BJ (cell line): ENCODE measurements at places on chromosomes 12 and 14. TPM values are rescaled to one million over a fixed set of nuclear protein-coding genes. Genes with fewer than 3 reads are reported as not detected.
A peak's percentile ranks its signal among the peaks of the same experiment; 100 is the strongest.

DNA sequence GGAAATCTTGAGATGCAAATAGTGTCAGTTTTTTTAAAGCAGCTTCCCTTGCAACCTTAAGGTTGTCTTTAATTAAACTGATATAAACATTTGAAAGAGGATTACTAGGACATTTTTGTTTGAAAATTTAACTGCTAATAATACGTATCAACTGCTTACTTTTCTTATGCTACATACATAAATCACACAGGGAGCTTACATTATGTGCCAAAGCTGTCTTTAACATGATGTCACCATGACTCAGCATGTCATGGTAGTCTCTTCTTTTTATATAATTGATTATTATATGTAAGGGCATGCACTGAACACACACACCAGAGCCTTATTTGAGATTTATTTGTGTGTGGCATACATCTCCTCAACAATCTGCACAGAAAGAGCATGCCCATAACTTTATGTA lies 63.0 kb upstream of the PTHLH start:
- no peak for DNase-seq

DNA sequence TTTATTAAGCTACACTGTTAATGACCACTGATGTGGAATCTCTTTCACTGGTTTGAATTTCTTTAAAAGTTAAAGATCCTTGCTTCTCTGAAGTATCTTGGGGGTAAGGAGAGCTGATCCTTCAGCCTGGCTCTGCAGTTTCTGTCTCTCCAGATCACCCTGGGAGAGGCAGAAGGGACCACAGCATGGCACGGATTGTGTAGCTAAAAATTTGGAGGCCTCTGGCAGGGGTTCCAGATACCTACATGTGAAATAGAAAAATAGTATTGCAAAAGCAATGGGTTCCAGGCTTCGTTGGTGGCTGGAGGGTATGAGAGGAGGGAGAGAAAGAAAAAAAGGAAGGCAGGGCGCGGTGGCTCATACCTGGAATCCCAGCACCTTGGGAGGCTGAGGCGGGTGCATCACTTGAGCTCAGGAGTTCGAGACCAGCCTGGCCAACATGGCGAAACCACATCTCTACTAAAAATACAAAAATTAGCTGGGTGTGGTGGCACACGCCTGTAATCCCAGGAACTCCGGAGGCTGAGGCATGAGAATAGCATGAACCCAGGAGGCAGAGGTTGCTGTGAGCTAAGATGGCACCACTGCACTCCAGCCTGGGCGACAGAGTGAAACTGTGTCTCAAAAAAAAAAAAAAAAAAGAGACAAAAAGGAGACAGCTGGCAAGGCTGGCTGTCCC lies 3.4 kb downstream of the CHST11 start:
- no peak for DNase-seq

DNA sequence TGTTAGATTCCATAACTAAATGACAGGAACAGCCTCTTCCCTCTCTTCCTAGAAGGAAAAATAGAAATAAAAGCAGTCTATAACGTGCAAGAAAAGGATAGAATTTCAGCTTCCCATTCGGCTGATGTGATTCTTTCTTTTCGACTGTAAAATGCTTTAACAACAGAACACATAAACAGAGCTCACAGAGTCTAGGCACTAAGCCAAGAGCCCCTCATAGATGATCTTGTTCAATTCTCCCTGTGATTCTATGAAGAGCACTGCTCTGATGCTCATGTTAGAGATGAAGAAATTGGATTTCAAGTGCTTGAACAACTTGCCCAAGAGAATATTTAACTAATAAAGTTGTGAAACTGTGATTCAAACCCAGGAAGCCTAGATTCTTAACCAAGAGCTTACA lies 232.7 kb downstream of the RPAP3 start:
- DNase-seq = no peak

- DNase-seq = no peak
These were observed 13.8 kb downstream of the BICD1 start for GRCh38 chr12:32120419-32120818.

DNA sequence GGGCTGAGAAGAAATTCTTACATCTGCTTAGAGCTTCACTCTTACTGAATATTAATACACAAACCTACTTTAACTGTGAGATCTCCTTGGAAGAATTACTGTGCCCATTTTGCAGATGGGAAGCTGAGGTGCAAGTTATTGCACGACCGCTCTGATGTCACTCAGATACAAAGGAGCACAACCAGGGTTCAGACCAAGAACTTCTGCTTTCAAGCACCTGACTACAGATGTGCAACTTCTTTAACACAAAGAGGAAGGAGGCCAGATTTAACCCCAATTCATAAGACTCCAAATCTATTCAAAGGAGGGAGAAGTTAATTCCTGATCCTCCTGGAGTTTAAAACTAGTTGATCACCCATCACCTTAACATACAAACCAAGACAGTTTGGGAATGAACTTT lies 232.6 kb downstream of the VRK1 start:
- no peak for DNase-seq

DNA sequence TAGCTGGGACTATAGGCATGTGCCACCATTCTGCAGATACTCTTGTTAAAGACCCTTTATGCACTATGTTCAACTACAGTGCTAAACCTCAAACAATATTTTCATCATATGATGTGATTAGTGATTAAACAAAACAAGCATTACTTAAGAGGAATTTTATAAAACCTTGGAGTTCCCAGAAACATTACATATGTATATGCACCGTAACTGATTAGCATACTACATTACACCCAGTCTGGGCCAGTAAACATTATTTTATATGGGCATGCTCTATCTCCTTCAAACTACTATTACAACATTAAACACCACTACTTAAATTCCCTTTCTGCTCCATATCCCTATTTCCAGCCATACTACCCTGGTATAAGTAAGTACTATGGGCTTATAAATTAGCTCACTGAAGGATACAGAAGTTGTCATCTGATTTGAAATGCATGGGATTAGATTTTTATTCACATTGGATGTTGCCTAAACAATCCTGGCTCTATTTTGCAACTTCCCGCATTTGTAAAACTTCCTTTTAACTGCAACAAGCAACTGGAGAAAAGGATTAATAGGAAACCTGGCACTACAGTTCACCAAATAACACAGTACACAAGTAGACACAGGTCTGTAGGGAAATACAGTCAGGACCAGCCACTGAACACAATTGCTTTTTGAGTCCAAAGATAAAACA lies 205.8 kb downstream of the MED13L start:
- no peak for DNase-seq

GRCh38 chr14:99812096-99812750 lies 19.0 kb downstream of the EML1 start:
- no peak for DNase-seq

GRCh38 chr12:15856097-15856982 lies 25.8 kb upstream of the STRAP start:
- DNase-seq = no peak

DNA sequence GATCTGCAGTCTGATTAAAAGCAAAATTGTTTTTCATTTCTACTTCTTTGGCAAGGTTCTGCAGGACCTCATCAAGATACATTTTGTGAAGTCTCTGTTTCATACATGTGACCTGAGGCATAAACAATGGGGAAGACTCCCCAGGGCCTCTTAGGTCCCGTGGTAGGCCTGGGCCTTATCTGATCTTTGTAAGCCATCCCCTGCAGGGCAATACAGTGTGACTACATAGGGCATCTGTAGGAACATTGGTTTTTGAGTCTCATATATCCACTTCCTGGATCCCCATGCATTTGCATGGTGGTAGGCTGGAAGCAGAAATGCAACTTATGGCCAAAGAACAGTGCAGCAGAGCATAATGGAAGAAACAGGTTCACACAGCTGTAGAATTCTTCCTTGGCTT lies 6.0 kb downstream of the FAR2 start:
- no peak for DNase-seq

DNA sequence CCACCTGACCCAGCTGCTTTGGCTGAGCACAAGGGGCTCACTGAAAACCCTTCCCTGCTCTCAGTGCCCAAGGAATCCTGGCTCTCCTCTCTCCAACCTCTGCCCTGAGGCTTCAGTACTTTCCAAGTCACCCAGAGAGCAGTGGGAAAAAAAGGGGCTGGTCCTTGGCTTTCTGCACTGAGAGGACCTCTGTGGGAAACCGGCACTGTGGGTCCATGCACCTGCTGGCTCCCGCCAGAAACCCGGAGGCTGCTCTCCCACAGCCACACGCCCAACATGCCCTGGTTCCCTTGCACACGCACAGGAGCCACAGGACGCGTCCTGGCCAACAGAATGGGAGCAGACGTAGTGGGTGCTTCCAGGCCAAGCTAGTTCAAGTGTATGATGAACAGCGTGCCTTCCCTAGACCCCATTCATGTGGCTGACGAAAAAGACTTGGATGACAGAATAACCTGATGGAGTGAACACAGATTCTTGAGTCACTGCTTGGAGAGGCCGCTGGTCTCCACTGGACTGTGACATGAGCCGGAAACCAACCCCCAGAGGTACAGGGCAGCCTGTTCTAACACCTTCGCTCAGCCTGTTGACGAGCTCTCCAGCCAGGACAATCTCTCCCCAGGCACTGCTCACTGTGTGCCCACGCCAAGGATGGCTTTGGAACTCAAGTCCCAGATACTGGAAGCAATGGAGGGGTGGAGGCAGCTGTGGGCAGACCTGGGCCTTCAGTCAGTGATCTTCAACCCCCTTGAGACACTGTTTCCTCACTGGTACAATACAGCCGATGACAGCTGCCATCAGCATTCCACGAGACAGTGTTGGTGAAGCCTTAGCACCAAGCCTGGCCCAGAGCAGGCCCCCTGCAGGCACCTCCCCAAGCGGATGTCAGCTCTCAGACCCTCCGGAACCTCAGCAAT lies 87.7 kb downstream of the ITPK1 start:
- no peak for DNase-seq

- DNase-seq = no peak
These were observed 26.7 kb downstream of the GALNT9 start for GRCh38 chr12:132302466-132303358.

- DNase-seq = no peak
These were observed 15.3 kb downstream of the SPIC start for GRCh38 chr12:101490286-101490920.

DNA sequence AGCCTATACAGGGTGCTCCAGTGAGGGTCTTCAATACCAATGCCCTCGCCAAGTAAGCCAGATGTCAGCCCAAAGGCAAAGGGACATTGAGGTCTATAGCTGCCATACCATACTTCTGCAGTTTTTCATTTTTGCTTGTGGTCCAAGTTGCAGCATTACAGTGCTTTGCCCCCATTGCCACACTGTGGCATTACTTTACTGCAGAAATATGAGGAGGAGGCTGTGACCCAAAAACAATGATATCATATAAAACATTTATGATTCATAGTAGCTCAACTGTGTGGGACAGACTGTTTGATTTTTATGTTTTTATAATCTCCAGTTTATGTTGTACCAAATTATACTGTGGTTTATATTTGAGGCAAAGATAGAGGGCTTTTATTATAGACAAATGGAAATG lies 64.1 kb downstream of the KIAA0586 start:
- DNase-seq = no peak

- DNase-seq = no peak
These were observed 216.7 kb downstream of the TMEM132C start for GRCh38 chr12:128483526-128484255.

DNA sequence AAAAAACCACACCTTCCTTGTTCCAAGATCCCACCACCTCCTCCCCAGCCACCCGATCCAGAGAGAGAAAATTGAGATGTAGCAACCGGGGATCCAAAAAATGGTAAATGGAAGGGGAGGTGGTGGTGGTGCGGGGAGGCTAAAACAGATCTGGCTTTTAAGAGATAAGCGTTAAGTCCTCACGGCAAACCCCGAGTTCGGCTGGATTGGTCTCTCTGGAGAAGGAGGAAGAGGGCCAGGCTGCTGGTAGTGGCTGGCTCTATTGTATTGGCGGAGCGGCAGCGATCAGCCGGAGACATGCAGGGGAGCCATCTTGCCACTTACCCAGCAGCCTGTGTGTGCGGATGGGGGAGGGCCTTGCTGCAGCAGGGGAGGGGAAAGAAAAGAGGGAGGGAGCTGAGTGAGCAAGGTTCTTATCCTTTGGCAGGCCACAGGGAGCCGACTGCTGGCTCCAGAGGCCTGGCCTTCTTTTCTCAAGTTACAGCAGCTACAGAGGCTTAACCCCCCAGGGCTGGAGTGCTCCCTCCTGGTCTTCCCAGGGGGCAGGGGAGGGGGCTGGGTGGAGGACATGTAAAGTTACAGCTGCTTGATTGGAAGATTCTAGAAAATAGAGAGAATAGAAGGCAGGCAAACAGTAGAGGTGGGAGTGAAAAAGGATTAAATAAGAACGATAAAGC lies 14.1 kb upstream of the CDH24 start:
- peak; percentile 72 for DNase-seq

- no peak for DNase-seq
These were observed 231.5 kb upstream of the FOXN3 start for GRCh38 chr14:89648510-89648909.

- no peak for DNase-seq
These were observed 31.4 kb downstream of the FLVCR2 start for GRCh38 chr14:75609606-75610475.

GRCh38 chr12:82325540-82326336 lies 32.4 kb downstream of the CCDC59 start:
- no peak for DNase-seq

GRCh38 chr14:54138024-54138353 lies 181.4 kb upstream of the BMP4 start:
- no peak for DNase-seq

GRCh38 chr12:116595186-116595585 lies 36.0 kb downstream of the MAP1LC3B2 start:
- DNase-seq = peak; percentile 62

GRCh38 chr12:39144613-39145061 lies 239.2 kb upstream of the CPNE8 start:
- no peak for DNase-seq

- no peak for DNase-seq
These were observed 71.4 kb upstream of the GPR68 start for GRCh38 chr14:91315844-91316267.

- DNase-seq = no peak
These were observed 40.0 kb downstream of the OSBPL8 start for GRCh38 chr12:76519538-76519937.

Gene CCDC184
- polyA plus RNA-seq = 0.38 and 0.45 TPM in 2 replicates

Gene ARHGEF40
- polyA plus RNA-seq = 40.4 and 62.7 TPM in 2 replicates

Gene APOF
- not detected in 2 replicates for polyA plus RNA-seq

Gene RASSF9
- 0.09 and 0.16 TPM in 2 replicates for polyA plus RNA-seq

Gene SERPINA5
- polyA plus RNA-seq = 0.09 and 0.12 TPM in 2 replicates

Gene DCN
- 823 and 944 TPM in 2 replicates for polyA plus RNA-seq

Gene ZNF385A
- 0.92 and 0.96 TPM in 2 replicates for polyA plus RNA-seq

Gene KLRC4
- not detected in 2 replicates for polyA plus RNA-seq

Gene ATP5F1B
- 852 and 1,032 TPM in 2 replicates for polyA plus RNA-seq

Gene SLC4A8
- 4.9 and 7.3 TPM in 2 replicates for polyA plus RNA-seq

Gene RDH12
- not detected in 2 replicates for polyA plus RNA-seq

Gene AQP2
- polyA plus RNA-seq = not detected in 2 replicates
